GM12892 (cell line): ENCODE measurements at places on chromosomes 13 and 19.

DNA sequence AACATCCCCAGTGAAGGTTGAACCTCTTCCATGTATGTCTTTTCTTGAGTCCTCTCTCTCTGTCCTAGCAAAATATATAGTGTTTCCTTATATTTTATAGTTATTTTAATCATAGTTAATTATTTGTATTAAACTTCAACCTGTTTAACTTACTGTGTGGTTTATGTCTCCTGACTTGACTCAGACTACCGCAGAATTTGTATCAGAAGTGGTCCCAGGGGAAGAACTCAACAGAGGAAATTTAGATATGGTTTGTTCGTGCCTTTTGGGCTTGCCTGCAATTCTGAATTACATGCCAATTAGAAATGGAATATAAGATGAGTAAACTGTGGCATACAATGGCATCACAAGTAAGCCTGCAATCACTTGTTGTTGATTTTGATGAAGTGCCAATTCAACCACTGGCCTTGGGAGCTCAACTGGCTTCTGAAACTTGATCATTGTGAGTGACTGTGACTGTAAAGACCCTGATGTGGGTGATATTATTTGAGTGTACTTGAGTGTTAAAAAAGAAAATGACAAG, 1459.5 kb upstream of the PCDH20 start:
- no peak for DNase-seq

DNA sequence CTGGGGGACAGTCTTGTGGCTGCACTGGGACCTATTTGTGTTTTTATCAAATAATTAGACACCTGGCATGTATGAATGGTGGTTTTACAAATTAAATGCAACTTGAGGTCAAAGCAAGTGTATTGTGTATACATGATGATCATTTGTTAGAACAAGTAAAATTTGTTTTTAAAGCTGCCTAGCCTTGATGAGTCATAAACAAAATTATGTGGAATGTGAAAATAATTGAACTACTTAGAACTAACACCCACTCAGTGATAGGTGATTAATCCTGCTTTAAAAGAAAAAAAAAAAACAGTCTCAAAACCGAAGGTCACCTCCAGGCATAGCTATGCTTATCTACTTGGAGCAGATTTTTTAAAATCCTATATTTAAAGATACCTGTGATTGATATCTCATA, 770.3 kb upstream of the SLITRK5 start:
- DNase-seq: no peak

DNA sequence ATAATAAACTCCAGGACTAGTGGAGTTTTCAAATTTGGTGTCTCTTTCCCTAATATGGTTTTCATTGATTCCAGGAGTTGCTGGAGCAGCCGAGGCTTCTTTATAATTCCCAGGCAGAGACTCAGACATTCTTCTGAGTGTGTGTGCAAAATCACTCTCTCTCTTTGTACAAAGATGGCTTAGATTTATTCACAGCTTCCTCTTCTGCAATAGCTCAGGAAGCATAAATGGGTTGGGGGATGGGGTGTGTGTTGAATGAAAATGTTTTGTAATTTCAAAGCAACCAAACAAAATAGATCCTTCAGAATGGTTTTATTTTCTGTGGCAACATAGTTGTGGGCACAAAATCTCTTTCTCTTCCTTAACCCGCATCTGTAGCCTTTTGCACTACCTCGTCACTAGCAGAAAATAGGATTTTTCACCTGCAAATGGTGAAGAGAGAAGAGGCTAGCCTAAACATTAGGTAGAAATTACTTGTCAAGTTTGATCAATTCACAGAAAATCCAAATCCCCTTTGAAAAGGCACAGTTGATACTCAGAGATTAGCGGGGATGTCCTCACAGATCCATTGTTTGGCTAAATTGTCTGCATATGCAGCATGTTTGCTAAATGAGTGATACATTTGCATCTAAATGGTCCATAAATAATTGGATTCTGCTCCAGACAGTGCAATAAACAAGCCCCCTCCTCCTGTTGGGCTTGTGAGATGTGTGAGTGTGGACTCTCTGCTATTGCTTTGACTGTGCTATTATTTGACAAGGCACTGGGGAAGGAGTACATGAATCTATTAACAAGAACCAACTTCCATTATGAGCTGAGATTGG, 66.7 kb downstream of the CBY2 start:
- DNase-seq: no peak

DNA sequence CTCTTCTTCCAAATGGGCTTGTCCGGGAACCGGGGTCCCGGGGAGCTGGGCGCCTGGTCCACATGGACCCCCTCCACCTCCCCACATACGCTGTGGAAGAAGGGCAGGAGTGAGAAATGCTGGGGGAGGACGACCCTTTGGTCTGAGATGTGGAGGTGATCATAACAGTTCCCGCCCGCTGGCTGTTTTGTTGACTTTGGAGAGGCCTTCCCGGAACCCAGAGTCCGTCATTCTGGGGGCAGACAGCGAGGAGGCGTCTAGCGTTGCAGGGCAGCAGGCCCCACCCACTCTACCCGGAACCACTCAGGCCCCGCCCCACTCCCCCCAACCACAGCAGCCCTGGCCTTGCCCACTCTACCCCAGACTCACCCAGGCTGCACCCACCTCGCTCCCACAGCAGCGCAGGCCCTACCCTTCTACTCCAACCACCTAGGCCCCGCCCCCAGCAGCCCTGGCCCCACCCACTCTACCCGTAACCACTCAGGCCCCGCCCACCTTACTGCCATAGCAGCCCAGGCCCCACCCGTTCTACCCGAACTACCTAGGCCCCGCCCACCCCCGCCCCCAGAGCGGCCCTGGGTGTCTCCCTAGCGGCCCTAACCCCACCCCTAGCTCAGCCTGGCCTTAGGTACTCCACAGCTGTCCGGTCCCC, 7.1 kb downstream of the GPR108 start:
- DNase-seq: no peak

DNA sequence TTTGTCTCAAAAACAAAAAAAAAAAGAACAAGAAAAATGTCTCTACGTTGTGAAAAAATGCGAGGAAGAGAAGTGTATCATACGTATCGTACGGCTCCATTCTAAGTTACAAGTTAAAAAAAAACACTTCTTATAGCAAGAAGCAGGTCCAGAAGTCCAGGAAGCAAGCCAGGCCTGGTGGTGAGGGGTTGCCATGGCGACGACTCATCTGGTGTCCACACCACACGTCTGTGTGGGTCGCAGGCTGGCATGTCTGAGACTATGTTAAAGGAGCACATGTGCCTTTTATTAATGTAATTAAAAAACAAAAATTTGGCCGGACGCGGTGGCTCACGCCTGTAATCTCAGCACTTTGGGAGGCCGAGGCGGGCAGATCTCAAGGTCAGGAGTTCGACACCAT, 5.9 kb downstream of the MED16 start:
- DNase-seq: no peak

- peak; percentile 94 for DNase-seq
These were observed 16.0 kb upstream of the COLGALT1 start for GRCh38 chr19:17539238-17540117.

- no peak for DNase-seq
These were observed 2.6 kb upstream of the LRP3 start for GRCh38 chr19:33191501-33191900.

DNA sequence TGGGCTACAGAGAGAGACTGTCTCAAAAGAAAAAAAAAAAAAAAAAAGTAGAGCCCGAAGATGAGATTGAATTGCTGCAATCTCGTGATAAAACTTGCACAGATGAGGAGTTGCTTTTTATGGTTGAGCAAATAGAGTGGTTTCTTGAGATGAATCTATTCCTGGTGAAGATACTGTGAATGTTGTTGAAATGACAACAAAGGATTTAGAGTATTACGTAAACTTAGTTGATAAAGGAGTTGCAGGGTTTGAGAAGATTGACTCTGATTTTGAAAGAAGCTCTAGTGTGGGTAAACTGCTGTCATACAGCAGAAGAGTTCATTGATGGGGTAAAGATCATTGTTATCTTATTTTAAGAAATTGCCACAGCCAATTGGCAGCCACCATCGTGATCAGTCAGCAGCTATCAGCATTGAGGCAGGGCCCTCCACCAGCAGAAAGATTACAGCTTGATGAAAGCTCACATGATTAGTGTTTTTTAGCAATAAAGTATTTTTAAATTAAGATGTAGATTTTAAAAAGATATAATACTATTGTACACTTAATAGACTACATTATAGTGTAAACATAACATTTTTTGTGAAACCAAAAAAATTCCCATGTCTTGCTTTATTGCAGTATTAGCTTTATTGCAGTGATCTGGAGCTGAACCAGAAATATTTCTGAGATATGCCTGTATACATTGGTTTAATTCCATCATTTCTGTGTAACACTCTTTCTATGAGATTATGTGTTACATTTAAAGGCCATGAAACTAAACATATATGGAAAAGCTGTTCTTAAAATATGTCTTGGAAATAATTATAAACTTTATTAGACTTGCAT, 43.1 kb downstream of the ZMYM2 start:
- no peak for DNase-seq

DNA sequence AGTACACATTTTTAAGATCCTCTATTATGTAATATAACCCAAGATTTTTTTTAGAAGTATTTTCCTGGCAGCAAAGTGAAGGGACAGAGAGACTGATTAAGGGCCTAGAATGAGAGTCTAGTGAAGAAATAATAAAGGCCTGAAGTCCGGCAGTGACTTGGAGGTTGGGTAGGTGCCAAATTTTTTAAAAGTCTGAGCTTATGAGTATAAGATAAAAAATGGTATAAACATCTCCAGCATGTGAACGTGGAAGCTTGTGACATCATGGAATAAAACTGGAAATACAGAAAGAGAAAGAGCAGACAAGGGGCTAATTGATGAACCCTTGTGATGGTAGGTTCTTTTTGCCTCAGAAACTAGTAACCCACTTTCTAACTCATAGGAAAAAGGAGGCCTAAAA, 174.6 kb downstream of the SUCLA2 start:
- DNase-seq: no peak

DNA sequence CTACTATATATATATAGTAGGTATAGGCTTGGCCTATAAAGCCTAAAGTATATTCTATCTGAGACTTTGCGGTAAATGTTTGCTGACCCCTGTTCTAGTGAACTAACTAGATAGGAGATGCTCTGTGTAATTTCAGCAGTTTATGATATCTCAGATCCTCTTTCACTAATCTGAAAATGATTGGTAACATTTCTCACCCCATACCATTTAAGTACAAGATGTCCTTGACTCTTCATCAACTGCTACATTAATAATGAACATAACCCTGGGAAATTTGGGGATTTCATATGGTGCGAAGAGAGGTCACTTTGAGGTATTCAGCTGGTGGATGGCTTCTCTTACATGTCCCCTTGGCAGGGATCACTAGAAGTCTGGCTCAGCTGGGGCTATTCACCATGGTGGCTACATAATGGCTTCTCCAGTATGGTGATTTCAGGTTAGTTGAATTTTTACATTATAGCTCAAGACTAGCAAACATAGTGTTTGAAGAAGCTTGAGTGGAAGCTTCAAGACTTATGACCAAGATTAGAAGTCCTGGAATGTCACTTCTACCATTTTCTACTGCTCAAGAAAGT, 103.6 kb upstream of the MYCBP2 start:
- no peak for DNase-seq

- no peak for DNase-seq
These were observed 216.3 kb downstream of the B3GLCT start for GRCh38 chr13:31416066-31416465.

DNA sequence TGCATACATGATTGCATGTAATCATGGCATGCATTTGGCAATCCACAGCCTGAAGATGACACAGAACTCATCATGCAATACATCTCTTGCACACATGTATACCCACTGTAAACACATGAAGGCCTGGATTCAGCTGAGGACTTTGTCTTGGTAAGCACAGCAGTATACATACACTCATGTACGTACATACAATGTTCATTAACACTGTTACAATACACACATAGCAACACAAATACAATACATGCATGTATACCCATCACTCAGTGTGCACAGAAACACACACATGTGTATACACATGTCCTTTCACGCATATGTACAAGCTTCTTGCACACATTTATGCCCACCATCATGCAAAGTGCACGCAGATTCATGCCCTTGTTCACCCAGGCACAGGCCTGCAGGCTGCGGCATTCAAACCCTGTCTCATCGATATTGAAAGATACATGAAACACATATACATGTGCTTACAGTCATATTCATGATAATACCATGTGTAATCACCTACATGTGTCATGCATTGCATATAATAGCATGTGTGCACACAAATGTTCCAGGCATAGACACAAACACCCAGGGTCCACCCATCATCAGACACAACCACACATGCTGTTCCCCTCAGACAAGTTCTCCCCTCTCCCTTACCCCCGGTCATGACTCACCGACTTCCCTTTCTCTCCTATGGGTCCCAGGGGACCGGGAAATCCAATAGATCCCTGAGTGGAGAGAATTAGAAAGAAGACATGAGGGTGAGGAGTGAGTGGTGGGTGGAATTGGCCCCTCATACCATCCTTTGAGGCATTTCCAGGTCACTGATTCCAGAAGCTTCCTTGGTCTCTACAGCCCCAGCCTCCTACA, 28.7 kb downstream of the COL5A3 start:
- no peak for DNase-seq

GRCh38 chr13:33194820-33195692, 90.5 kb downstream of the STARD13 start:
- no peak for DNase-seq

- DNase-seq: peak; percentile 48
These were observed 1.8 kb downstream of the TMEM91 start for GRCh38 chr19:41377977-41378709.

DNA sequence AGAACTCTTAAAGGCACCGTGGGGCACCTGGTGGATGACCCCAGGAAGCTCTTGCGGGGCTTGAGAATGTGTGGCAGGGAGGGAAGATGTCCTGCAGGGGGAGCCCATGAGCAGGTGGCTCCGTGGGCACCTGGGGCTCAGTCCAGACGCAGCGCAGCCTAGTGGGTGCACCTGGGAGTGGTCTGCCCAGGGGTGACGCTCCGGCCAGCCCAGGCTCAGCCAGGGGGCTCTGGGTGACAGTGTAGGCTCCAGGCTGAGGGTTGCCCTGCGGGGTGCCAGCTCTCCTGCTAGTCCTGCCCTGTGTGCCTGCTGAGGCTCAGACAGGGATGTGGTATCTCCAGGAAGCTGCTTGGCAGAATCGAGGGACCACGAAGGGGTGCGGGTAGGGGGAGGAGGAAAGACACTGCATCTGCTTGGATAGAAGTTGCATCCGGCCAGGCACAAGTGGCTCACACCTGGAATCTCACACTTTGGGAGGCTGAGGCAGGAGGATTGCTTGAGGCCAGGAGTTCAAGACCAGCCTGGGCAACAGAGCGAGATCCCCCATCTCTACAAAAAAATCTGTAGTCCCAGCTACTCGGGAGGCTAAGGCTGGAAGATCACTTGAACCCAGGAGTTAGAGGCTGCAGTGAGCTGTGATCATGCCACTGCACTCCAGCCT, 15.0 kb upstream of the PGLS start:
- peak; percentile 90 for DNase-seq

GRCh38 chr13:36841391-36841790, 22.4 kb downstream of the RFXAP start:
- no peak for DNase-seq
